ENCODE measurements at places on chromosomes 3 and 15.
A peak's percentile ranks its signal among the peaks of the same experiment; 100 is the strongest.

DNA sequence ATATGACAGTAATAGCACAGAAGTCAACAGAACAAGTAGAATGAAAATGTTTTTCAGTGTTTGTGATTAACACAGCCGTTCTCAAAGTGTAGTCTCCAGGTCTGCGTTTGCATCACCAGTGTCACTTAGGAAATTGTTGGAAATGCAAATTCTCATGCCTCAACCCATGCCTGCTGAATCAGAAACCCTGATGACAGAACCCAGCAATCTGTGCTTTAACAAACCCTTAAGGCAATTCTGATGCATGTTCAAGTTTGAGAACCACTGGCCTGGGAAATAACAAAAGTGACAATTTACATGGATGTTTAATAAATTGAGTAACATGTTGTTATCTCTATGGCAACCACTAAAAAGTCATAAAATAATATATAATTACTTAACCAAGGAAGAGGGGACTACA, 103.1 kb upstream of the ATP11B start:
- DNase-seq = no peak

DNA sequence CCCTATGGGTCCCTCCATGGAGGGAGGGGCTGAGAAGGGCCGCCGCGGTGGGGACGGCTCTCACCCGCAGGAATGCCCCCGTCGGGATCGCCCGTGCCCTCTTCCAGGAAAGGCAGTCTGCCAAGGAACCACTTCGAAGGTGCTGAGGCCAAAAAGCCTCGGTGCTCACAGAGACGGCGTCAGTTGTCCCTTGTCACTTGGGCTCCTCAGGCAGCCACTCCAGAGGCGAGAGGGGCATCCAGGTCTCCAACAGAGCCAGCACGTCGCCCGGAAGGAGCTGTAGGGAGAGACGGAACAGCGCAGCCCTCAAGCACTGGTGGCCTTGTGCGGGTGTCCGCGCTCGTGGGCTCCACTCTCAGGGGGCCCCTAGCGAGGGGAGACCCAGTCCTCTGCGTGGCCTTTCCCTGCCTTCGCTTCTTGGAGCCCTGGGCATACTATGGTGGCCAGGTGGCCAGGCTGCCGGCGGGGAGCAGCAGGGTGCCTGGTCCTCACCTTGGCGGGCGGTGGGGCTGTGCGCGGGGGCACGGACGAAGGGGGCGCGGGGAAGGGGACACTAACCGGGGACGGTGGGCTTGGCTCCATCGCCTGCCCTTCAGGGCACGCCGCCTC, 994 bp downstream of the MESP1 start:
- no peak for DNase-seq

- DNase-seq = no peak
These were observed 73.9 kb downstream of the TRIM69 start for GRCh38 chr15:44810237-44810636.

GRCh38 chr15:99436542-99437314, 129.1 kb upstream of the MEF2A start:
- no peak for DNase-seq

GRCh38 chr3:148343416-148343815, 354.3 kb upstream of the AGTR1 start:
- no peak for DNase-seq

- DNase-seq = no peak
These were observed 8.5 kb upstream of the MYH15 start for GRCh38 chr3:108518895-108519294.

DNA sequence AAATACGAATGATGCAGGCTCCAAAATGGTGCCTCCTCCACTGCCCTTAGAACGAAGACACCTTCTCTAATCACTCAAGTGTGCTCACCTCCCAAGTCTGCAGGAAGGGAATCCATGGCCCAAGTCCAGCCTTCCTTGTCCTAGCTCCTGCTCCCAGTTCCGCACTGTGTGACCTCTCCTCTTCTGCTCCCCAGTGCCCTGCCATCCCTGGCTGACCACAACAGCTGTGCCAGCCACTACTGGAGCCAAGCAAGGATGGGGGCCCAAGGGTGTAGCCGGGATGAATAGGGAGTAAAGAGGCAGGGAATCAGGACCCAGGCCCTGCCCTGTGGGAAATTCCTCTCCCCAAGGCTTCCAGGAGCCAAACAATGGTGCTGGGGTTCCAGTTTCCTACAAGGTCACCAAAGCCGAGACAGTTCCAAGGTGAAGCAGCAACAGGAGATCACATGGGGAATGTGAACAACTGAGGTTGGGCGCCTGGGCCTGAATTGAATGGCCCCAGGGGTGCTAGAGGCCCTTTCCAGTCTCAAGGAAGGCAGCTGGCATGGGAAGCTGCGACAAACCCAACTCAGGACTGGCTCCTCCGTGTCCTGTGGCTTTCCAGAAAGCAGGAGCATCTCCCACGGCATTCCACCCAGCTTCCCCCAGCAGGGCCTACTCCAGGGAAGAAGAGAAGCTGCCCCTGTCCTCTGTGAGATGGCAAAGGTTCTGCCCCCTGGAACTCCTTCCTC, 20.2 kb downstream of the SEMA7A start:
- DNase-seq = no peak

DNA sequence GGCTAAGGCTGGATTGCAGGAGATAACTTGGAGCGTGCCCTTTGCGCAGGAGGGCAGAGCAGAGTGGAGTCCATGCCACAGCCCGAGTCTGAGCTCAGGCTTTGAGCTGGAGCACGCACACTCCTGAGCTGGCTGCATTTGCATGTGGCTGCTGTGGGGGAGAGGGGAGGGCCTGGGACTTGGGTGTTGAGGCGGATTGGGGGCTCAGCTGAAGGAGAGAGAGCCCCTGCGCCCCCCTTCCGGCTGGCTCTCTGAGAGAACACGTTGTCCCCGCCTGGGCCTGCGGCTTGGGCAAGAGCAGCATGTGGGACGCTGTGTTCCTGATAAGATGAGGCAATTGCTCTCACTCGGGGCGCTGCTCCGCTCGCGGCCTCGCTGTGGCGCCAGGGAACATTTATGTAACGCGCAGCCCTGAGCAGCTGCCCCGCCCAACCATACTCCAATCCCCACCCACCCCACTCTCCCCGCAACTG, 39.1 kb downstream of the KLF13 start:
- DNase-seq = peak; percentile 79

DNA sequence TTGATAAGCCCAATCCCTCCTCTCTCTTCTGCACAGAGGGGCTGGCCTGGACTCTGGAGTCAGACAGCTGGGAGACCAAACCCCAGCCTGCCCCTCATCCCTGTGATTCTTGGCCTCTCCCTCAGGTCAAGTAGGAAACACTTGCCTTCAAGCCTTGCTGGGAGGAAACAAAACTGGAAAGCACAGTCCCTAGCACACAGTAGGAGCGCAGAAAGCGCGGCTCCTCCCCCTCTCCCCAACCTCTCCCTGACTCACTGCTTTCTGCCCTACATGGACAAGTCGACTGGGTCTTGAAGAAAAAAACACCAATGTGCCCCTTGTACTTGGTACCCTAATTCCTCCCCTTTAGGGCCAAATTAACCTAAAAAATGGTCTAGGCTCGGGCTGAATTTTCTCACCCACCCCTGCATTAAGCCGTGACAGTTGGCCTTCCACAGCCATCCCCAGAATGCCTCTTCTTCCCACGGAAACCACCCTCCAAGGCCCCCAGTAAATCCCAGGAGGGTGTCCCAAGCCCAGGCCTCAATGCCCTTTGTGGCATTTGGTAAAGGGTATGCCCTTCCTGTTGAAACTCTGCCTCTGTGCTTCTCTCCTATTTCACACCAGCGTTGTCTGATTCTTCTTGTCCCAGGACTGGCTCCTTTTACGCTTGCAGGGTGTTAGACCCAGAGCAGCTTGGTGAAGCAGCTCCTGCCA, 11.3 kb upstream of the RAF1 start:
- DNase-seq = no peak

GRCh38 chr3:46854555-46854991, 8.7 kb downstream of the MYL3 start:
- DNase-seq = no peak

- DNase-seq = no peak
These were observed 2.5 kb downstream of the MYH15 start for GRCh38 chr3:108507902-108508301.

- no peak for DNase-seq
These were observed 887.2 kb downstream of the NAALADL2 start for GRCh38 chr3:175746308-175746707.

- no peak for DNase-seq
These were observed 248.0 kb upstream of the CNTN3 start for GRCh38 chr3:74862476-74862875.
